Epithelial cell of esophagus (primary cell): ENCODE measurements at places on chromosomes 3 and 15.

- no peak for DNase-seq
These were observed 33.1 kb downstream of the BTD start for GRCh38 chr3:15634671-15635070.

DNA sequence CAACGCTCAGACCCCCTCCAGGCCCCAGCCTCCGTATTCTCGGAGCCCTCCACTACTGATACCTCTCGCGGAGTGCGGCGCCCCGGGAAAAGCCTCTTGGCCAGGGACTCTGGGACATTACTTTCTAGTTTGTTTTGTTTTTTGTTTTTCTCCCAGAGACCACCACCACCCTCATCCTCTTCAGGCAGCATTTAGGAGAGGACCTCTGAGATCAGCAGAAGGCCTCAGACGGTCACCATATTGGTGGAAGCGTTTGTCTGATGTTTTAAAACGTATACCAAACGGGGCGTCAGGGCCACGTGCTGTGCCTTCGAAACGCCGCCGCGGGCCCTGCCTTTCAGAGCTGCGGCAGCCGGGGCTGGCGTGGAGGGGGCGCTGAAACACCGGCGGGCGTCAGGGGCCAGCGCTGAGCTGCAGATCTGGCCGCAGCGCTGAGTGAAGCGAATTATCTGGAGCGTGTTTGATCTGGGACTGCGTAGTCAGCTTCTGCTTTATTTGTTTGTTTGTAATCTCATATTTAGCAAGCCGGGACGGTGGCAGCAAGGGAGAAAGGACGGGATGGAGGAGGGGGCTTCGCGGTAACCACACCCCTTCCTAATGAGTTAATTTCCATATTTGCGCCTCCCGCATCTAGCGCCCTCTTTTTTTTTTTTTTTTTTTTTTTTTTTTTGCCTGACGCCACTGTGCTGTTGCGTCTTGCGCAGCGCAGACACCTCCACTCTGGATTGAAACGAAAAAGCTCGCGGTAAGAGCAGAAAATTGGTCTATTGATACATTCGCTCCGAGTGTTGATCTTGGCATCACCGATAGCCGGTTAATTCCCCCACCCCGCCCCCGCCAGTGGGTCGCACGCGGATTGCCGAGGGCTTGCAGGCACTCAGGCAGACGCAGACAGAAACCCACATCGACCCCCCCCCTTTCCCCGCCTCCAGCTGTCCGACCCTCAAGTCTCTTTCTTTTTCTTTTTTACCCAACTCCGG, 14.9 kb downstream of the SOX2 start:
- DNase-seq, result peak; percentile 42

- DNase-seq, result no peak
These were observed 91.7 kb upstream of the MBNL1 start for GRCh38 chr3:152176998-152177397.

GRCh38 chr15:76252249-76252648, 59.0 kb downstream of the ETFA start:
- no peak for DNase-seq

GRCh38 chr3:47577583-47578118, 1.0 kb downstream of the CSPG5 start:
- DNase-seq, result no peak
